ENCODE measurements at places on chromosomes 2 and 18.

- no peak for DNase-seq
Observed at GRCh38 chr18:29434650-29435049, 1257.7 kb upstream of the CDH2 start.

GRCh38 chr2:237878321-237879057, 19.1 kb downstream of the RAMP1 start:
- no peak for DNase-seq

- DNase-seq, result no peak
Observed at GRCh38 chr2:232666051-232666805, 30.9 kb upstream of the GIGYF2 start.

- DNase-seq, result no peak
Observed at GRCh38 chr18:58993260-58993659, 128.6 kb downstream of the ZNF532 start.

- no peak for DNase-seq
Observed at GRCh38 chr2:41736105-41736567, 311.7 kb upstream of the PKDCC start.

- DNase-seq, result no peak
Observed at GRCh38 chr18:35267809-35268208, 22.2 kb downstream of the ZSCAN30 start.

- peak; percentile 28 for DNase-seq
Observed at GRCh38 chr2:181657379-181657778, 474 bp upstream of the CERKL start.

All from iPS DF 19.7 (cell line).